GM19239 (cell line): ENCODE measurements at places on chromosomes 13 and 19.

GRCh38 chr19:18401580-18402112 is 4.2 kb upstream of the LRRC25 start:
- DNase-seq = no peak

DNA sequence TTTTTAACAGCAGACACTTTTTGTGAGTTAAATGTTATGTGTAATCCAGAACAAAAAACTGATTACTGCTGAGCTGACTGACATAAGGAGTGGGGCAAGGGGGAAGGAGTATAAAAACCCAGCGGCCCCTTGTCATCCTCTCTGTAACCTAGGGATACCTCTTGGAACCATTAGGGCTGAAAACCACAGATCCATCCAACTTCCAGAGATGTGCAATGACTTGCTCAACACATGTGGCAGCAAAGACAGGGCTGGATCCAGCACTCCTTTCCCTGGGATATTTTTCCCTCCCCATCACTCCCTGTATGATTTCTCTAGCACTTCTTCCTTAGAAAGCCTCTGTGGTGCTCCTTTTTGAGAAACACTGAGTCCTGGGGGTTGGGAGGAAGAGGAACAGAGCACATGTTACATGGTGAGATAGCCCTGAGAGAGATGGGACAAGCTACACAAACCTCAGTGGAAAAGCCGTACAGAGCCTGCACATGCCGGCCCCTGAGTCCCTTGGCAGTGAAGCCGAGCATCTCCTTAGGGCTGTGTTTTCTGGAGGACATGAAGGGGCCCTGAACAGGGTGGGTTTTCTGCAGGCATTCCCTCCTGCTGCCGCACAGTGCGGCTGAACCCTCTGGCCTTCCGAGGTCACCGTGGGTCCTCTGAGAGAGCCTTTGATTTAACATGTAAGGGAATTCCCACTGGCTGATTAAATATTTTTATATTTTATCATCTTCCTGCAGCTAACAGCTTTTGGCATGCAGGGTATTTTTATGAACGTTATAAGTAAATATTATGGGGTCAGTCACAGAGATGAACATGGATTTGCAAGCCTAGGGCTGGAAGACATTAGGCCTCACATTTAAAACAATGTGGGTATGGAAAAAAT is 219.9 kb downstream of the COG6 start:
- DNase-seq = no peak

DNA sequence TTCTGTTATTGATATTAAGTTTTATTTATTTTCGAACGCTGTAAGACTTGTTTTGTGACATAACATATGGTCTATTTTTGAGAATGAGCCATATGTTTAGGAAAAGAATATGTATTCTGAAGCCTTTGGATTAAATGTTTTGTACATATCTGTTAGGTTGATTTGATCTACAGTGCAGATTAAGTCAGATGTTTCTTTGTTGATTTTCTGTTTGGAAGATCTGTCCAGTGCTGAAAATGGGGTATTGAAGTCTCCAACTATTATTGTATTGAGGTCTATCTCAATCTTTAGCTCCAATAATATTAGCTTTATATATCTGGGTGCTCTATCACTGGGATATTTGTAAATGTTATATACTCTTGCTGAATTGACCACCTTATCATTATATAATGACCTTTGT is 97.9 kb downstream of the MTUS2 start:
- no peak for DNase-seq

DNA sequence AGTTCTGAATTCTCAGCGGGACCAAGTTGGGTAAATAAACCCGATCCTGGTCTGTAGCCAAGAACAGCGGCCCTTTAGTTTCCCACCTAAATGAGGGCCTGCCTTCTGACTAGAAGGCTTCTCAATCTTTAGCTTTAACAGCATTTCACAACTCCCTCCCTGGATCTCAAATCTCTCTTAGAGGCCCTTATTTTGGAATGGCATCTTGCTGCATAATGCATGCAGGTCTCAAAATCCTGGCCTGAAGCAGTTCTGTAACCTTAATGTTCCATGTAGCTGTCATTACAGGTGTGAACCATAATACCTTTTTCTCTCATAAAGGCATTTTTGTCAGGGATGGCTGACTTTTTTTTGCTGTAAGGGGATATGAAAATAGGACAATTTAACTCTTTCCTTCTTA is 29.5 kb downstream of the ZNF90 start:
- DNase-seq = no peak

- DNase-seq = no peak
These were observed 282.4 kb downstream of the MYO16 start for GRCh38 chr13:108911807-108912206.

GRCh38 chr13:98471934-98472333 is 105.0 kb downstream of the STK24 start:
- DNase-seq = no peak

DNA sequence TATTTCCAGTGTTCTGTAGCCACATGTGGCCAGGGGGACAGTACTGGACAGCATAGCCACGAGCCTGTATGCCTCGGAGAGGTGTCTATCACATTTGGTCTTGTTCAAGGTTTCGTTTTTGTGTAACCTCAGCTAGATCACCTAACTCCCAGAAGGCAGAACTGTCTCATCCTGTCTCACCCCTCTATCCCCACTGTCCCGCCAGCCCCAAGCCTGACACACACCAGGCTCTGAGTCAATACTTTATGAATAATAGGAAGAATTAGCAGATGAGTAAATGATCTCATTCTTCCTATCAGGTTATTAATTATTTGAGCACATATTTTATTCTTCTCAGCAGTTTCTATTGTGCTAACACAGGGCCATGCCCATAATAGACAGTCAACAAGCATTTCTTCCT is 132.2 kb downstream of the NUFIP1 start:
- DNase-seq = no peak

GRCh38 chr19:51783372-51783771 is 11.6 kb upstream of the FPR3 start:
- no peak for DNase-seq
